ENCODE measurements at places on chromosomes 7 and 10. TPM values are rescaled to one million over a fixed set of nuclear protein-coding genes. Genes with fewer than 3 reads are reported as not detected.
A peak's percentile ranks its signal among the peaks of the same experiment; 100 is the strongest.

The TSPAN15 gene
- total RNA-seq = 1.8 TPM

The TMEM72 gene
- total RNA-seq = not detected

- no peaks in the 10 kb centered on the region for H3K27me3 ChIP-seq
- H3K4me3 ChIP-seq = no peak overlapping the region
- no peak overlapping the region for H3K27ac ChIP-seq
- DNase-seq = no peak
- no peaks in the 10 kb centered on the region for H3K36me3 ChIP-seq
Measured at GRCh38 chr10:19775296-19775695, 40.9 kb upstream of the PLXDC2 start.

GRCh38 chr7:90503367-90503766, 33.9 kb downstream of the PTTG1IP2 start:
- H3K4me3 ChIP-seq = no peak overlapping the region
- no peak for DNase-seq
- H3K27me3 ChIP-seq = no peaks in the 10 kb centered on the region
- no peaks in the 10 kb centered on the region for H3K4me1 ChIP-seq
- H3K36me3 ChIP-seq = no peaks in the 10 kb centered on the region

- no peaks in the 10 kb centered on the region for H3K27me3 ChIP-seq
- H3K4me3 ChIP-seq = no peak overlapping the region
- no peak overlapping the region for H3K27ac ChIP-seq
- DNase-seq = no peak
- no peaks in the 10 kb centered on the region for H3K36me3 ChIP-seq
Measured at GRCh38 chr7:116142850-116143249, 67.5 kb upstream of the TES start.

DNA sequence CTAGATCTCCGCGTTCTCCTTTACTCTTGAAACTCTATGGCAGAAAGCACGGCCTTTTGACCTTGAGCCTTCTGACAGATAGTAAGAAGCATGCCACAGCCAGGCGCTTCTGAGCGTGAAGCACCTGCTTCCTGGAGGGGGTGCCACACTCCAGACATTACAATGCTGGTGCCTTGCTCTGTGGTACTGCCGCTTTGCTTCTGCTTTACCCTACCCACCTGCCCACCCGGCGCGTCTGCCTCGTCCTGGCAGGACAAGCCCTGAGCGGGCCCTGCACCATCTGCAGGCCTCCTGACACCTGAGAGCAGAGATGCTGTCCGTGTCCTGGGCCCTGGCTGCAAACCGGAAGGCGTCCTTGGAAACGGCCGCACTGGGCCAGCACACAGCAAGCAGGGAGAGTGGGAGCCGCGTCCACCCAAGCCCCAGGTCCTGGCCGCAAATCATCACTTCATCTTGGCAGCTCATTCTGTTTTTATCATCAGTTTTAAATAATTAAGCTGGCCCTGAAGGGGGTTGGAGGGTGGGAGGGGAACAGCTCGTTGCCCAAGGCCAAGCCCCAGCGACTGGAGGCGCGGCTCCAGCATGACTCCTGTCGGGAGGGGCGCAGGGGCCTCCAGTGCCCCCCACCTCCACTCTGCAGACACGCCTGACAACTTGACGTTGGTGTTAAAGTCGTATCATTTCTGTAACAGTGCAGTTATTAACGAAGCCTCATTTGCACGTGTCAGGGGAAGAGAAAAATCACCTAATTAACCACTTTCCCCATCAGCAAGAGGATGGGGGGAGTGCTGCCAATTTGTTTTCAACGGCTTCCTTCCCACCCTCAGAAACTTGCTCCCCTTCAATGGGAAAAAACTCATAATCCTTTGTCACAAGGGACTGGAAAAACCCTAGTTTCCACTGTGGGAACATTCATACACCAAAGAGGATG, 132.2 kb downstream of the MAD1L1 start:
- DNase-seq = peak; percentile 27
- H3K4me3 ChIP-seq = no peak overlapping the region
- H3K27me3 ChIP-seq = no peaks in the 10 kb centered on the region
- peaks cover 55% of the 10 kb centered on the region for H3K4me1 ChIP-seq
- no peak overlapping the region for H3K27ac ChIP-seq

GRCh38 chr10:955820-956217, 24.3 kb upstream of the LARP4B start:
- H3K27ac ChIP-seq = no peak overlapping the region
- H3K27me3 ChIP-seq = peaks cover 4% of the 10 kb centered on the region
- no peak for DNase-seq
- H3K4me1 ChIP-seq = no peaks in the 10 kb centered on the region

- no peak for DNase-seq
- no peaks in the 10 kb centered on the region for H3K4me1 ChIP-seq
- H3K27ac ChIP-seq = no peak overlapping the region
- H3K4me3 ChIP-seq = no peak overlapping the region
- H3K36me3 ChIP-seq = peaks cover 4% of the 10 kb centered on the region
Measured at GRCh38 chr7:68994841-68995240, 603.4 kb upstream of the AUTS2 start.

GRCh38 chr10:16674147-16674703, 143.0 kb downstream of the RSU1 start:
- no peaks in the 10 kb centered on the region for H3K27me3 ChIP-seq
- DNase-seq = no peak
- peaks cover 12% of the 10 kb centered on the region for H3K36me3 ChIP-seq
- H3K4me1 ChIP-seq = no peaks in the 10 kb centered on the region

GRCh38 chr7:148963583-148964482, 64.5 kb downstream of the PDIA4 start:
- H3K27ac ChIP-seq = peak overlapping the region; percentile 97
- H3K4me3 ChIP-seq = peak overlapping the region; percentile 85
- peaks cover 6% of the 10 kb centered on the region for H3K27me3 ChIP-seq
- no peak for DNase-seq

DNA sequence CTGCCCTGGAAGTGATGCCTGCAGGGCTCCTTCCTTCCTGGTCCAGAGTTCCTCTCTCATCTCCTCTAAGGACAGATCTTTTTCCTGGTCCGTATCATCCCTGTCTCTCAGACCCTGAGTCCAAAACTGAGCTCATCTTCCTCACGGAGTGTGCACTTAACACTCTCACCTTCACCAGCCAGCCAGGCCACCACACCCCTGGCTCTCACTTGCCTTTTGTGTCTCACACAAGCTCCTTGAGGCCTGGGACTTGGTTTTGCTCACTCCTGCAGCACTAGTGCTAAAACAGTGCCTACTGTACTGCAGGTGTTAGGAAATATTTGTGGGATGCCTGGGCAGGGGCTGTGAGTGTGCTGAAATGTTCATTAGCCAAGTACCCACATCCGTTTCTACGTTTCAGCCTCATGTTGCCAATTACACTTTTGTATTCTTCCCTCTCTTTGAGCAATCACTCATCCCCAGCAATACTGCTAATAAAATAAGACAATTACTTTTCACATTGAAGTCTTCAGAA, 21.4 kb upstream of the PARP12 start:
- no peaks in the 10 kb centered on the region for H3K27me3 ChIP-seq
- no peak overlapping the region for H3K27ac ChIP-seq
- no peak for DNase-seq
- no peaks in the 10 kb centered on the region for H3K36me3 ChIP-seq

- H3K27me3 ChIP-seq = no peaks in the 10 kb centered on the region
- DNase-seq = no peak
Measured at GRCh38 chr7:115183431-115184057, 261.6 kb downstream of the MDFIC start.

DNA sequence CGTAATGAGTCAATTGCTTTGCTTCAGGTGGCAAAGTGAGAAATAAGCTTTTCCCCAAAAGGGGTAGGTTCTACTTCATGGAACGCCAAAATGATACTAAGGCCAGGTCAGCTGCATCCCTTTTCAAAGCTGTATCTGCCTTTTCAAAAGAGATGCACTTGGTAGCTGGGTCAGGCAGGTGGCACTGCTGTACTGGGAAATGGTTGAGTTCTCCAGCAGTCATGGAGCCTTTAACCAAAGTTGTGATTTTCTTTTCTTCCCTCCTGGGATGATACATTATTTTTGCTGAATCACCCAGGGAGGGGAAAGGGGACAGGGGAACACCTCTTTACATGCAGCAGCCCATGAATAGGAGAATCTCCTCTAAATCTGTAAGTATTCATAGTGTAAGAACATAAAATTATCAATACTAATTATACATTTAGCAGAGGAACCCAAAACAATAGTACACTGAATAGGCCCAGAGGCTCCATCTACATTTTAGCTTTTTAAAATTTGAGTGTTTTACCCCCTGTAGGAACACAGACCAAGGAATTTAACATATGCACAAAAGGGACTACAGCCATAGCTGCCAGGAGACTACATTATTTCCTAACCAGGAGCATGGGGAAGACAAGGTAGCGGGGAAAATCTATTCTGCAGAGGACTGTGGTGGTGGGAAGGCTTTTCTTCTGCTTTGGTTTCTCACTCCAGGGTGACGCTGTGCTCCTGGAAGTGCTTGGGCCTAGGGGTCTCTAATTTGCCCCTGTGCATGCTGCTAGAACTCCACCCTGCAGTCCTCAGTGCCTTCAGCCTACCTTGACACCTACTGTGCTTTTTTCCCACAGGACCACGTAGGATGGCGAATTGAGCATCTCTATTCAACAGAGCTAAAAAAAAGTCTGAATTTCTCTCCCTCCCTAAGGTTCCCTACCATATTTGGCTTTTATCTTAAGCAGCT, 6.4 kb upstream of the GPR22 start:
- H3K27me3 ChIP-seq = no peaks in the 10 kb centered on the region
- H3K36me3 ChIP-seq = no peaks in the 10 kb centered on the region
- no peak overlapping the region for H3K27ac ChIP-seq
- no peak overlapping the region for H3K4me3 ChIP-seq

- no peak overlapping the region for H3K27ac ChIP-seq
- no peak for DNase-seq
- no peaks in the 10 kb centered on the region for H3K4me1 ChIP-seq
- H3K27me3 ChIP-seq = no peaks in the 10 kb centered on the region
Measured at GRCh38 chr7:30922596-30922995, 10.9 kb downstream of the AQP1 start.

DNA sequence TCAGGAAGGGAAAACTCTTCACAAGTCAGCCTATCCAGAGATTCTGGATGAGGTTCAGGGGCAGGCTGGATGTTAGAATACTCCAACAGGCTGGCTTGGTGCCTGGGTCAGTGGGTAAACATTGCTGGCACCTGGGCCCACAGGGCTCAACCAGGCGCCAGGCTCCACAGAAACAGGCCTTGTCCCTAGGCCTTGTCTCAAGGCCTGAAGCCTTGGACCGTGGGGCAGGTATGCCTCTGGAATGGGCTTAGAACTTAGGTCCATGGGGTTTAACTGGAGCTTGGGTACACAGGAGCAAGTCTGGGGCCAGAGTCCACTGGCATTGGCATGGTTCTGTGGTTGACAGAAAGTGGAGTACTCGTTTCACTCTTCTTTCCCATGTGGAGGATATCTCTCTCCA, 263.0 kb upstream of the ETV1 start:
- no peak overlapping the region for H3K27ac ChIP-seq
- no peak for DNase-seq
- no peak overlapping the region for H3K4me3 ChIP-seq
- H3K4me1 ChIP-seq = no peaks in the 10 kb centered on the region
- H3K27me3 ChIP-seq = no peaks in the 10 kb centered on the region

DNA sequence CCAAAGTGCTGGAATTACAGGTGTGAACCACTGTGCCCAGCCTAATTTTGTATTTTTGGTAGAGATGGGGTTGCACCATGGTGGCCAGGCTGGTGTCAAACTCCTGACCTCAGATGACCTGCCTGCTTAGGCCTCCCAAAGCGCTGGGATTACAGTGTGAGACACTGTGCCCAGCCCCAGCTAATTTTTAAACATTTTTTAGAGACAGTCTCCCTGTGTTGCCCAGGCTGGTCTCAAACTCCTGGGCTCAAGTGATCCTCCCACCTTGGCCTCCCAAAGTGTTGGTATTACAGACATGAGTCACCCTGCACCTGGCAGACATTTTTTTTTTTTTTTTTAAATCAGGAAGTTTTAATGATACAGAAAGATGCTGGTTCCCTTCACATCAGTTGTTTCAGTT, 15.5 kb downstream of the DENND10 start:
- H3K36me3 ChIP-seq = peaks cover 22% of the 10 kb centered on the region
- no peaks in the 10 kb centered on the region for H3K27me3 ChIP-seq
- H3K4me1 ChIP-seq = peaks cover 15% of the 10 kb centered on the region

GRCh38 chr10:10716972-10717371, 300.7 kb upstream of the CELF2 start:
- no peak overlapping the region for H3K27ac ChIP-seq
- DNase-seq = no peak
- no peaks in the 10 kb centered on the region for H3K36me3 ChIP-seq
- H3K27me3 ChIP-seq = no peaks in the 10 kb centered on the region

GRCh38 chr10:110947061-110947595, 27.7 kb downstream of the SHOC2 start:
- H3K27ac ChIP-seq = no peak overlapping the region
- H3K36me3 ChIP-seq = peaks cover 13% of the 10 kb centered on the region
- peaks cover 34% of the 10 kb centered on the region for H3K4me1 ChIP-seq
- no peak overlapping the region for H3K4me3 ChIP-seq

DNA sequence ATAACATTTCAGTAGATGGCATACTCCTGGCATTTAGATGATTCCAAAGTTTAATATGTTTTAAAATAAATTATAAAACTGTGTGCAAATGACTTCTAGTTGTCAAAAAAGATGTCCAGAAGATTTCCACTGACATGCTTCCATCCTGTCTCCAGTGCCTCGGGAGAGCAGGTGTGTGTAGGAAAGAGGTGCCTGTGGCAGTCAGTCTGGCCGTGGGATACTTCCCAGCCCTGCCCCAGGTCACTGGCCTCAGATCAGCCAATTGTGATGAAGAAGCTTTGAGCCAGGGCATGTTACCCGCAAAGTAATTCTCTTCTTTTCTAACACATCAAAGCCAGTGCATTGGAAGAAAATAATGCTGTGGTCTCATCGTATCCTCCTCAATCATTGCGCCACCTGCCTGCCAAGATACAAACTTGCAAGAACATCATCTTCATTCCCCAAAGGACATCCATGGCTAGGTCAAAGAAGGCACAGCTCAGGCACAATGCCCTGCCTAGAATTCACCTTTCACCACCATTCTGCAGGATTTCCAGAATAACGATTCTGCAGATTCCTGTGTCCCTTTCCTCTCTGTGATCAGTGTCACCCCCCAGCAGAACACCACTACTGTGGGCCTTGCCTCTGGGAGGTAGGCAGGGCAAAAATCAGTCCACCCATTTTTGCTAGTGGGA, 6.3 kb upstream of the KCNMA1 start:
- H3K27me3 ChIP-seq = peaks cover 55% of the 10 kb centered on the region
- no peaks in the 10 kb centered on the region for H3K36me3 ChIP-seq
- no peak overlapping the region for H3K27ac ChIP-seq

GRCh38 chr7:105825371-105825770, 51.0 kb downstream of the ATXN7L1 start:
- no peaks in the 10 kb centered on the region for H3K27me3 ChIP-seq
- H3K27ac ChIP-seq = no peak overlapping the region
- peaks cover 5% of the 10 kb centered on the region for H3K36me3 ChIP-seq
- DNase-seq = no peak
- H3K4me1 ChIP-seq = peaks cover 11% of the 10 kb centered on the region
- H3K4me3 ChIP-seq = no peak overlapping the region

GRCh38 chr10:90162271-90162853, 461.0 kb downstream of the KIF20B start:
- H3K4me1 ChIP-seq = peaks cover 5% of the 10 kb centered on the region
- no peak overlapping the region for H3K27ac ChIP-seq
- DNase-seq = no peak
- H3K36me3 ChIP-seq = no peaks in the 10 kb centered on the region
- no peak overlapping the region for H3K4me3 ChIP-seq
